Muscle of leg (tissue), 16 donors: ENCODE measurements at places on chromosomes 7 and 10.

- peak; percentile 62 for DNase-seq
Observed at GRCh38 chr10:69438536-69439349, 12.5 kb upstream of the TSPAN15 start.

GRCh38 chr10:80452640-80453039 lies 1.5 kb upstream of the TSPAN14 start:
- DNase-seq: no peak

- DNase-seq: no peak
Observed at GRCh38 chr7:155816996-155817395, 4.7 kb upstream of the SHH start.

DNA sequence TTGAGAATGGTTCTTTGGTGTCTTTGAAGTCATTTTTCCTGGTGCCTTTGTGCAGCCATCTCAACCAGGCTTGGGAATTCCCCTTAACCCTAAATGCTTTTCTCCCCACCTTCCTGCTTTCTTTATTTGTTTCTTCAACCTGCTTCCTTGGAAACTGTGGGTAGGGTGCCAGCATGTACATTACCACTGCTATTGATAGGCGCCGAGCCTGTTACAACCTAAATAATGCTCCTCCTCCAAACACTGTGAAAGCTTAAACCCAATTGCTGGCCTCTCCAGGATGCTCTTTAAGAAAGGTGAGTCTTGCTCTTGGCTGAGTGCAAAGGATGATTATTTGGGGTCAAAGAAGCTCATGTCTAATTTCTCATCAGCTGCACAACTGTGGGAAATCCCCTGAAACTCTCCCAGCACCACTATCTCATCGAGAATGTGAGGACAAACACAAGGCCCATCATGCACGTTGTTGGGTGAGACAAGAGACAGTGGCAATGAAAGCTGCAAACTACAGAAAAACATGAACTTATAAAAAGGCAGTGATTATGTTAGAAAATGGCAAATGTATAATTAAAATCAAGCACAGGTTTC lies 285.5 kb upstream of the IGFBP3 start:
- DNase-seq: no peak

DNA sequence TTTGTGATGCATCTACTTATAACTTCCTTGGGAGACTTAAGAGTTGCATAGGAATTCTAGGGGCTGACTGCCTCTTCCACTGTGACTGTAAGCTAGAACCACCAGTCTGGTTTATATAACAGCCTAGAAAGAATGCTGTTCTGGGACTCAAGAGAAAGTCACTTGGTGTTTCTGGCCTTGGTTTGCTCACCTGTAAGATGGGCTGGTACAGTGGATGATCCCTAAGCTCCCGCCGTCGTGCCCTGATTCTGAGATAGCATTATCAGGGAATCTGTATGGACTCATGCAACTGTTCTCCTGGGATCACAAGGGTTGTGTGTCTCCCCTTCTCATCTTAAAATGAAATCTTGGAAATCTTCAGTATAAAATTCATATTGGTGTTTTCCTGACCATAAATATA lies 100.6 kb downstream of the LYZL1 start:
- no peak for DNase-seq
